Tibial nerve (tissue), 4 donors: ENCODE measurements at places on chromosomes 7 and 10. TPM values are rescaled to one million over a fixed set of nuclear protein-coding genes. Genes with fewer than 3 reads are reported as not detected.

GRCh38 chr7:24911213-24911603, 68.8 kb downstream of the OSBPL3 start:
- H3K27me3 ChIP-seq: no peaks in the 10 kb centered on the region
- no peaks in the 10 kb centered on the region for H3K36me3 ChIP-seq
- no peak overlapping the region for H3K27ac ChIP-seq
- H3K4me1 ChIP-seq: no peaks in the 10 kb centered on the region
- no peak overlapping the region for H3K4me3 ChIP-seq
- DNase-seq: no peak

- peaks cover 19% of the 10 kb centered on the region for H3K4me1 ChIP-seq
- no peak overlapping the region for H3K4me3 ChIP-seq
- no peak for DNase-seq
These were observed 177.6 kb downstream of the PRKAG2 start for GRCh38 chr7:151699147-151699927.

- no peaks in the 10 kb centered on the region for H3K36me3 ChIP-seq
- H3K27ac ChIP-seq: no peak overlapping the region
- H3K4me1 ChIP-seq: peaks cover 36% of the 10 kb centered on the region
- DNase-seq: no peak
These were observed 82.2 kb downstream of the EPDR1 start for GRCh38 chr7:38002689-38003088.

DNA sequence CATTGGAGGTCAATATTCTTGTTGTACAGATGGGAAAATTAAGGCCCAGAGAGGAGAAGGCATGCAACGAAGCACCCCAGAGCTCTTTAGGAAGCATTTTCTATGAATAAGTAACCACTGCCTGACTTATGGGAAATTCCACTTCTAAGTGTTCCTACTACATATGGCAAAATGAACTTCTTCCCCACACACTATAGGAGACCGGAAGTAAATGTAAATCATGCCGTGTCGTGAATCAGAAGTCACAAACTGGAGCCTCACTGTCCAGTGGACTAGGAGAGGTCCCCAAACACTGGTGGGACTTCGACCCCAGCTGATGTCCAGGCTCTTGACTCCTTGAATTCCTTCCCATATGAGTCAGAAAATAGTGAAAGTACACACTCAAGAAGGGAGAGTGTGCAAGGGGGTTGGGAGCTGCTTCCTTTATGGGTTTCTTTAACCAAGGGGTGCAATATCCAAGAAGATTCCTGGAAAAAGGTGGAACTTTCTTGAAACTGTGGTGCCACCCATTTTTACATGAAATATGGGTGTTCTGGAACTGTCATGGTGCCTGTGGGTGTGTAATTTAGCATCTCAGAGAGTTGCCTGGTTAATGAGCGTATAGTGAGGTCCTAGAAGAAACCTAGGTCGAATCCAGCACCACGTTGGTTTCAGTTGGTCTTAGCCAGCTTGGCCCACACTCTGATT, 6.7 kb downstream of the RASSF4 start:
- H3K36me3 ChIP-seq: no peaks in the 10 kb centered on the region
- H3K4me3 ChIP-seq: no peak overlapping the region
- peaks cover 57% of the 10 kb centered on the region for H3K4me1 ChIP-seq
- DNase-seq: no peak
- H3K27ac ChIP-seq: peak overlapping the region; percentile 88
- no peaks in the 10 kb centered on the region for H3K27me3 ChIP-seq

GRCh38 chr7:145104400-145104799, 268.5 kb upstream of the TPK1 start:
- peaks cover 4% of the 10 kb centered on the region for H3K4me1 ChIP-seq
- no peaks in the 10 kb centered on the region for H3K27me3 ChIP-seq
- no peak for DNase-seq
- H3K36me3 ChIP-seq: no peaks in the 10 kb centered on the region
- H3K4me3 ChIP-seq: no peak overlapping the region
- H3K27ac ChIP-seq: no peak overlapping the region

DNA sequence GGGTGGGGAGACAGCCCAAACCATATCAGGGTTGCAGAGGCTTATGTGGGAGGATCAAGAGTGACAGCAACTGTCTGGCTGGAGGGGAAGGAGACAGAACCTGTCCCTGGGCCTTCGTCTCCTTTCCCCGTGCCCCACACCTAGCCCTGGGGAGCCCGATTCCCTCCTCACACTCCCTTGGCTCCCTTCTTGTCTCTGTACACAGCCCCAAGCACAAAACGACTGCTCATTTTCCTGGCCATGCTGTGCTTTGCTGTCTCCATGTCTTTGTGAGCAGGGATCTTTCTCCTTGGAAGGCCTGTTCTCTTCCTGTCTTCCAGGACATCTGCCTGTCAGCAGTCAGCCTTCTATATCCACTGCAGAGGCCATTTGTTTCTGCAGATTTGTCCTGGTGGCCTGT, 113.7 kb downstream of the INSYN2A start:
- H3K27me3 ChIP-seq: no peaks in the 10 kb centered on the region
- no peak overlapping the region for H3K4me3 ChIP-seq
- H3K36me3 ChIP-seq: no peaks in the 10 kb centered on the region
- no peak for DNase-seq

- H3K27me3 ChIP-seq: no peaks in the 10 kb centered on the region
- no peak overlapping the region for H3K27ac ChIP-seq
- H3K4me3 ChIP-seq: no peak overlapping the region
- no peaks in the 10 kb centered on the region for H3K36me3 ChIP-seq
- H3K4me1 ChIP-seq: no peaks in the 10 kb centered on the region
These were observed 128.1 kb upstream of the PTPRZ1 start for GRCh38 chr7:121744877-121745276.

GRCh38 chr10:79115302-79115701, 46.5 kb downstream of the ZMIZ1 start:
- no peak overlapping the region for H3K4me3 ChIP-seq
- peak overlapping the region; percentile 75 for H3K27ac ChIP-seq
- peaks cover 24% of the 10 kb centered on the region for H3K36me3 ChIP-seq
- H3K27me3 ChIP-seq: no peaks in the 10 kb centered on the region
- no peaks in the 10 kb centered on the region for H3K4me1 ChIP-seq
- DNase-seq: no peak

DNA sequence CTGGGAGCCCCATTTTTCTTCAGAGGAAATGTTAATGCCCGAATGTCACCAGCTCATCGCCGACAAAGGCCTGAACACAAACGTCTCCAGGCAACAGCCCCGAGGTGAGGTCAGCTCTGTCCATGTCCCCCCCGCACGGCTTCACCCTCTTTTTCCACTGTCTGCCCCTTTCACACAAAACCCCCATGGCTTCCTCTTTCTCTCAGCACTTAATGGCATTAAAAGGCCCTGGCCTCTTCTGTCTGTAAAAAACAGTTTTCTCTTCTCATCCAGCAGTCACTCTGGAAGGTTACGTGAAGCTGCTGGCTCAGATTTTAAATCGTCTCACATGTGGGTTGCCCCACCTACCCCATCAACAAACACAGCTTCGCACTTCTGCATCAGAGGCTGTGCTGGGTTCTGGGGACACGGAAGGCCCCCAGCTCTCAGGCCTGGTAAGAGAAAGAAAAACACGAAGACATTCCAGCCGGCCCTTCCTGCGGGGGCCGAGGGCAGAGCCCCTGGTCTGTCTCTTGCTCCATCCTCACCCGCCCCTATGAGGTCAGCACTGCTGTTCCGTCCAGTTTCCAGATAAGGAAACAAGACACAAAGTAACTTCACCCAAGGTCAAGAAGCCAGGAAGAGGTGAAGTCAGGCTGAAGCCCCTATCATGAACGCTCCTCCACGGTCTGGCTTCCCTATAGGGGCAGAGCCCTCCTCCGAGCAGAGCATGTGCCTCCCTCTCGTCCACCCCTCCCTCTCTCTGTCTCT, 91.1 kb upstream of the PDGFA start:
- no peak overlapping the region for H3K4me3 ChIP-seq
- H3K36me3 ChIP-seq: no peaks in the 10 kb centered on the region
- H3K27me3 ChIP-seq: no peaks in the 10 kb centered on the region
- no peak for DNase-seq
- H3K4me1 ChIP-seq: peaks cover 23% of the 10 kb centered on the region
- H3K27ac ChIP-seq: peak overlapping the region; percentile 47

GRCh38 chr10:119723624-119724023, 2.2 kb upstream of the INPP5F start:
- H3K36me3 ChIP-seq: no peaks in the 10 kb centered on the region
- H3K4me3 ChIP-seq: no peak overlapping the region
- no peak for DNase-seq
- H3K27ac ChIP-seq: peak overlapping the region; percentile 40
- H3K4me1 ChIP-seq: peaks cover under 1% of the 10 kb centered on the region
- H3K27me3 ChIP-seq: no peaks in the 10 kb centered on the region

DNA sequence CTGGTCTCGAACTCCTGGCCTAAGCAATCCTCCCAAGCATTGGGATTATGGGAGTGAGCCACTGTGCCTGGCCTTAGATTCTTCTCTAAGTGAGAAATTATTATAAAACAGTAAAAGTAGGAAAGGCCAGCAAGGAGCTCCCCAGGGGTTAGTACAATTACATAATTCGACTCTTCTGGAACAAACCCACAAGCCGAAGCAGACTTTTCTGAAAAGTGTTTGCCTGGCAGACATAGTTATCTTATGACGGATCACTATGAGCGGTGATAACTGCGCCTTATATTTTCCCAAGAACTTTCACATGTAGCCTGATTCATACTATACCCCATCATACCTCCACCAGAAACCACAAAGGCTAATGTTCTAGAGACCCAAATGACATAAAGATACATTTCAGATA, 30.2 kb upstream of the SH3PXD2A start:
- no peaks in the 10 kb centered on the region for H3K27me3 ChIP-seq
- H3K4me1 ChIP-seq: no peaks in the 10 kb centered on the region
- no peak overlapping the region for H3K27ac ChIP-seq
- no peak for DNase-seq
- no peak overlapping the region for H3K4me3 ChIP-seq

- H3K27ac ChIP-seq: no peak overlapping the region
- H3K4me1 ChIP-seq: peaks cover 8% of the 10 kb centered on the region
- H3K4me3 ChIP-seq: no peak overlapping the region
- DNase-seq: no peak
- no peaks in the 10 kb centered on the region for H3K27me3 ChIP-seq
These were observed 60.6 kb upstream of the PAX2 start for GRCh38 chr10:100684688-100685235.

DNA sequence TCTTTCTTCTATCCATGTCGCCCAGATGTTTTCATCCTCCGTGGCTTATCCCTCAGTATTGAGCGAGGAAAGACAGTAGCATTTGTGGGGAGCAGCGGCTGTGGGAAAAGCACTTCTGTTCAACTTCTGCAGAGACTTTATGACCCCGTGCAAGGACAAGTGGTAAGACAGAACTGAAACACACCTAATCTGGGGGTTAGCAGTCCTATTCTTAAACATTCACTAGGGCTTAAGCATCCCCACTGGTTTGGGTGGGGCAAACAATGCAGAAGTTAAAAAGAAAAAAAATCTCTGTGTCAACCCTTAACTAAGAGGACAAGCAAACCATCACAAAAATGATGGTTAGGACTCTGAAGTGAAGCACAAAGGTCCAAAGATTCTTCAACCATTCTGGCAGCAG, 43.8 kb downstream of the SP8 start:
- no peaks in the 10 kb centered on the region for H3K36me3 ChIP-seq
- no peaks in the 10 kb centered on the region for H3K27me3 ChIP-seq
- no peaks in the 10 kb centered on the region for H3K4me1 ChIP-seq

DNA sequence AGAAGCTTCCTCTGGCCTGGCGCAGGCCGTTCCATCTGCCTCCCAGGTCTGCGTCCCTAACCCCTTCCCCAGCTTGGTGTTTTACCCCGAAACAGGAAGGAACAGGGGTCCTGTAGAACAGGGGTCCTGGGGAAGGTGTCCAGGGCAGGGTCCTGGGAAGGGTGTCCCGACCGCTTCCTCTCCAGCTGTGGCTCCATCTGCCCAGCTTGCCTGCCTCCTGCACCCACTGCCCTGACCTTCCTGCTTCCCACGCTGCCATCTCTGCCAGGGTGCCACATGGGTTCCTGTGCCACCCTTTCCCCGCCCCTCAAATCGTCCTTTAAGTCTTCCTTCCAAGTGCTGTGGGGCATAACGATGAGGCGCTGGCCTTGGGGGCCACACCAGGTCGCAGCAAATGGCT, 32.4 kb downstream of the WDR86 start:
- H3K4me1 ChIP-seq: peaks cover 14% of the 10 kb centered on the region

SEC31B gene
- 24.9 TPM for total RNA-seq

CALHM1 gene
- not detected for total RNA-seq

PLA2G12B gene
- total RNA-seq: not detected

TRIM50 gene
- total RNA-seq: 0.20 TPM

SPDYE8 gene
- total RNA-seq: not detected

TMEM273 gene
- total RNA-seq: 33.7 TPM

RARRES2 gene
- 382 TPM for total RNA-seq

FLNC gene
- 5.5 TPM for total RNA-seq

TET1 gene
- 7.5 TPM for total RNA-seq
